ENCODE measurements at places on chromosomes 12 and 14. TPM values are rescaled to one million over a fixed set of nuclear protein-coding genes. Genes with fewer than 3 reads are reported as not detected.

DNA sequence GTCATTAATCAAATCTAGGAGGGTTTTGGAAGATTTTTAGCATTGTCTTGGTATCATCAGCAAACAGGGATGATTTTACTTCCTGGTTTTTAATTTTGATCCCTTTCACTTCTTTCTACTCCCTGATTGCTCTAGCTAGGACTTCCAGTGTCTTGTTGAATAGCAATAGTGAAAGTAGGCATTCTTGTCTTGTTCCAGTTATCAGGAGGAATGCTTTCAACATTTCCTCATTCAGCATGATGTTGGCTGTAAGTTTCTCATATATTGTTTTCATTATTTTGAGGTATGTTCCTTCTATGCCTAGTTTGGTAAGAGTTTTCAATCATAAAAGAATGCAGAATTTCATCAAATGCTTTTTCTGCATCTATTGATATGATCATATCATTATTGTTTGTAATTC lies 244.2 kb upstream of the CLEC14A start:
- no peak for DNase-seq

Gene PLEKHG7
- not detected for total RNA-seq

DNA sequence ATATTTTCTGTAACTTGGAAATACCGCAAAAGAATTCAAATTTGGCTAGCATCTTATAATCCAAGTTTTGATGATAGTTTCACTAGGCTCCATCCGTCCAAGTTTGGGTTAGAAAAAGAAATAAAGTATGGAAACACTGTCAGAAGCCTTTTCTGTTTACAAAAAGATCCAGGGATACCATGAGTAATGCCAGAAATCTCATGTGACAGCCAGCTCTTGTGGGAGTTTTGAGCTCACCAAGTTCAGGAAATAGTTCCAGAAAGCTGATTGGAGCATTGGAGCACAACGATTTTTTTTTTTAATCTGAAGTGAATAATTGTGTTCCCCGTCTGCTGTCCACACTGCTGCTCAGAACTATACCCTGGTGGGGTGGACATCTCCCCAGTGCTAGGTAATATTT lies 229.7 kb upstream of the NPAS3 start:
- no peak for DNase-seq

DNA sequence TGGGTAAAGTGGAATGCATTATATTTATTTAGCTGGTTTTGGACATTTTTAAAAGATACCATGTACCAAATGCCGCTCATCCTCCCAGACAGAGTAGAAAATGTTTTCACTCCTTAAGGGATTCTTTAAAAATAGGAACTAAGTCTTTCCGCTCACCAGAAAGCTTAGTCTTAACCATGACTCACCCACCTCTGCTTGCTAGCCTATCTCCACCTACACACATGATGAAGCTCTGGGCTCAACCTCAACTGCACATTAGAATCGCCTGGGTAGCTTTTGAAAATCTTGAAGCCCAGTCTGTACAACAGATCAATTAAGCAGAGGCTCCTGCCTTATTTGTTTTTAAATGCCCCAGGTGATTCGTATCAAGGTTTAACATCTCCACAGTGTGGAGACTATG lies 260.5 kb downstream of the NEDD1 start:
- DNase-seq = no peak

DNA sequence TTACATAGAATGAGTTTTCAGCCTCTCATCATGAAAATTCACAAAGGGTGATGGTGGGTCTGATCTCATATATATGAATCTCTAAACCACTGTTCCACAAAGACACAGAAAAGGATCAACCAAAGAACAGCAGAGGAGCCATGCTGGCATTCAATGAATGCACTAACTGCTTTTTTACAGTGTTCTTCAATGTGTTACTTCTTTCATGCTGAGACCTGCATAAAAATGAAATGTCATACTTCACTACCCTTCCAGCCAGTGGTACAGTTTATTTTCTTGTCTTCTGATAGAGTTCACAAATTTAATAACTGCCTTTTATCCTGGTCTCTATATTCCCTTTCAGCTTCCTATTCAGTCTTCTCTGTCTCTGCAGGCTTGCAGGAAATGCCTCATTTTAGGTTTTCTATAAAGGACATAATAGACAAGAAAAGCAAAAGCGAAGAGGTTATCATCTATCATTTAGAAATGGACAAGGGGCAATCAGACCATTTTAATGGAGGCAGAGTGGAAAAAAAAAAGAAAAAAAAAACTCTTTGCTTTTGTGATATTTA lies 836.7 kb upstream of the FOXG1 start:
- no peak for DNase-seq

Gene ZDHHC22
- not detected for total RNA-seq

Measured in K562 (cell line).